ENCODE measurements at places on chromosomes 11 and 22.
A peak's percentile ranks its signal among the peaks of the same experiment; 100 is the strongest.

- no peak for DNase-seq
Observed at GRCh38 chr11:117456027-117456720, 128.5 kb downstream of the CEP164 start.

GRCh38 chr22:49934160-49934890 is 15.9 kb downstream of the CRELD2 start:
- peak; percentile 69 for DNase-seq

GRCh38 chr11:46452918-46453517 is 61.4 kb upstream of the CHRM4 start:
- no peak for DNase-seq

GRCh38 chr22:44729391-44730021 is 22.9 kb upstream of the ARHGAP8 start:
- DNase-seq, result no peak

DNA sequence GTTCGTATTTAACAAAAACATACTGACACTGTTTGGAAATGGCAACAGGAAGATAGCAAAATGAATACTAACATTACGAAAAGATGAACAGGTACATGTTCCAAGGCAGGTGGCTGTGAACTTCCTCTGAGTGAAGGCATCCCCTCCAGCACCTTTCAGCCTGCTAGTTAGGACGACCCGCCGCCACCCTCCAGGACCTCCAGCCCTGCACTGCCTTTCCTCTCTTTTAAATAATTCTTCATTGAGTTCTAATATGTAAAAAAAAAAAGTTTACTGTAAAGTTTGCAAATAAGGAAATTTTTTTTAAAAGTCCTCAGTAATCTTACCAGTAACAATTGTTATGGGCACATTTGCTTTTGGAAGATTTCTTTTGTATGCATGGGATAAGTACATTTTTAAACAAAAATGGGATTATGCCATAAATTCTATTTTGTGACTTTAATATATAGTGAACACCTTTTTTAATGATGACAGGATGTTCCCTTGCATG is 6.0 kb downstream of the NEAT1 start:
- no peak for DNase-seq

DNA sequence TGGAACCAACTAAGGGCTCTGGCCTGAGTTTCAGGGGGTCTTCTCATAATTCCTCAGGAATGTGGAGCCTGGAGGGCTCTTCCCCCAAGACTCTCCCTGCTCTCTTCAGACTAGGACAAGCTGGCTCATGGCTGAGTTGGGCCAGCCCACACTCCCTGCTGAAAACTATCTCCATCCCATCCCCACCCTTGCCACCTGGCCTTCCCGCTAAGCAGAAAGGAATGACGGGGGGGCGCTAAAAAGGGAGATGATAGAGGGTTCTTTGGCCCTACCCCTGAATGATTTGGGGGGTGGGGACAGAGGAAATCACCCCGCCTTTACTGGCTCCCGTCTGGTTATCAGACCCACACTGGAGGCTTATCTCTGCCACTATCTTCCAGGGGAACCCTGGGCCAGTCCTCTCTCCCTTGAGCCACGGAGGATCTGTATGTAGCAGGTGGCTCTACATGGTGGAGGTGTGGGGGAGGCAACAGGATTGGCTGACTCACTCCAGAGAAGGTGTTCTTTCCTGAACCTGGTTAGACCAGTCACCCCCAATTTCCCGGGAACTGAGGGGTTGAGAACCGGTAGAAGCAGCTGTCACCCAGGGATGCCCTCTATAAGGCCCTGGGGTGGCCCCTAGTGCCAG is 5.7 kb downstream of the SMTN start:
- DNase-seq, result no peak

- DNase-seq, result no peak
Observed at GRCh38 chr11:28900427-28900826, 792.2 kb downstream of the METTL15 start.

GRCh38 chr11:113877670-113878055 is 2.3 kb upstream of the USP28 start:
- no peak for DNase-seq

DNA sequence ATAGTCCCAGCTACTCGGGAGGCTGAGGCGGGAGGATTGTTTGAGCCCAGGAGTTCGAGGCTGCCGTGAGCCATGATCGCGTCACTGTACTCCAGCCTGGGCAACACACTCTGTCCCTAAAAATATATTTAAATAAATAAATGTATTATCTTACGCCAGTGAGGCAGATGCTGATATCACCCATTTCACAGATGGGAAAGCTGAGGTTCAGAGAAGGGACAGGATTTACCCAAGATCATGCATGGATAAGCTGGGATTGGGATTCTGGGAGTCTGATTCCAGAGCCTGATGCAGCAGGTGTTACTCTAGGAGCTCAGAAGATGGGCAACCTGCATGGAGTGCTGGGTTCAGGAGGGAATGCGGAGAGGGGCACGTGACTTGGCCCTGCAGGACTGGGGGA is 17.8 kb downstream of the SGSM1 start:
- DNase-seq, result no peak

DNA sequence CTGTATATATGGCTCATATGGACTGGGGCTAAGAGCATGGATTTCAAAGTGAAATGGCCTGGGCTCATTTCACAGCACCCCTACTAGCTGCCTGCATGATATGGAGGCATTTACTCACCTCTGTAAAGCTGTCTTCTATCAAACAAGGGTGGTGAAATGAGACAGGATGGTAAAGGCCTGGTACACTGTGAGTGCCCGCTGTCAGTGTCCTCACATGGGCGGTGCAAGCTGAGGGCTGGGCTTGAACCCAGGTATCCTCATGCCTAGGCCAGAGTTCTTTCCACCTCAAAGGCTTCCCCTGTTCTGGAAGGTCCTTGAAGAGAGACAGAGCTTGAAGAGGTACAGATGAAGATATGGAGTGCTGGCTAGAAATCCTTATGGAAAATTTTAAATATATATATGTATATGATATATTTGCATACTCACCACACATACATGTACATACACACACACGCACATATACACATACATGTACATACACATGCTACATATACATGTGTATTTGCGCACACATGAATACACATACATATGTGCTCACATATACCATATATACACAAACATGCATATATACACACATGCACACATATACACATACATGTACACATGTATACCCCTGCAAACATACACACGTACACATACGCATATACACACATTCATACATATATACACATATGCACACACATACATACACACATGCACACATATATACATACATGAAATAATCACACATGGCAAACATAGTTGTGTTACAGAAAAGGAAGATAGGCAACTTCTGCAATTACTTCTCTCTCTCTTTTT is 44.7 kb downstream of the MICAL2 start:
- no peak for DNase-seq

- DNase-seq, result no peak
Observed at GRCh38 chr11:68532727-68533369, 72.3 kb downstream of the PPP6R3 start.

- DNase-seq, result no peak
Observed at GRCh38 chr11:40445391-40445790, 1014.1 kb downstream of the LRRC4C start.

GRCh38 chr11:1969035-1969434 is 21.9 kb downstream of the MRPL23 start:
- DNase-seq, result no peak

DNA sequence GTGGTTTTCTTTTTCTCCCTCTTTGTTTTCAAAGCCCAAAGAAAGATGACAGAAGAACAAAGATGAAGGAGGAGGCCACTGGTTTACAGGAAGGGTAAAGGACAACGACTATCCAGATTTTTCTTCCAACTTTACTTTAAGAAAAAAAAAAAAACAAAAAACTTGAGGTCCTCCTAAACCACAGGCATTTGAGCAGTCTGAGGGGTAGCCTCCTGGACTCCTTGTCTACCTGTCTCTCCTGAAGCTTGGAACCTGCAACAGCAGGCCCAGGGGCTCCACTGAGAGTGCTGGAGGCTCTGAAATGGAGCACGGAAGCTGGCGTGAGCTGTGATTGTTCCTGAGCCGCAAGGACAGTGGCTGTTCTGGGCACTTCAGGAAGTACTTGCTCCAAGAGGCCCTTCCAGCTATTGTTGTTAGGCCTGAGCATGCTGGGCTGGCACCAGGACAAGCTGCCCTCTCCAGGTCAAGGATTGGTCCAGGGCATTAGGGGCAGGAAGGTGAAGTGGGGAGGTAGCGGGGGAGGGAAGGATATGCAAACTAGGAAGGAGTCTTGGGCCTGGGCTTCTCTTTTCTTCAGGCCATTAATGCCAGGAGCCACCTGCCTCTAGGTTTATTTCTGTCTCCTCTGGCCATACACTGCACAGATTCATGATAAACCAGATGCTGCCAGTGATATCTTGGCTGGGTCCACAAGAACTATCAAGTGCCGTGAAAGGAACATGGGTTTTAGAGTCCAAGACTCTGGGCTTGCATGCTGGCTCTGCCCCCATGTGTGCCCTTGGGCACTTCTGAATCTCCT is 147.3 kb downstream of the CCDC34 start:
- DNase-seq, result no peak

DNA sequence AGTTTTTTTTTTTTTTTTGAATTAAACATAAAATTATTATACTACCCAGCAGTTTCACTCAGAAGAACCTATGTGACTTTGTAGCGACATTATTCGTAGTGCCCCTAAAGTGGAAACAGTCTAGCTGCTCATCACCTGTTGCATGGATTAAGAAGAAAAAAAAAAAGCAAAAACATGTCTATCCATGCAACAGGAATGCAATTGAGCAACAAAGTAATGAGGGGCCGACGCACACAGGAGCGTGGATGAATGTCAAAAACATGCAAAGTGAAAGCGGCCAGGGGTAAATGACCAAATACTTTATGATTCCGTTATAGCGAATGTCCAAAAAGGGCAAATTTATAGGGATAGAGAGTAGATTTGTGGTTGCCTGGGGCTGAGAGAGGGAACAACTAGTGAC is 16.3 kb downstream of the MYO18B start:
- no peak for DNase-seq

- DNase-seq, result no peak
Observed at GRCh38 chr11:1592628-1593027, 5.5 kb downstream of the KRTAP5-2 start.

DNA sequence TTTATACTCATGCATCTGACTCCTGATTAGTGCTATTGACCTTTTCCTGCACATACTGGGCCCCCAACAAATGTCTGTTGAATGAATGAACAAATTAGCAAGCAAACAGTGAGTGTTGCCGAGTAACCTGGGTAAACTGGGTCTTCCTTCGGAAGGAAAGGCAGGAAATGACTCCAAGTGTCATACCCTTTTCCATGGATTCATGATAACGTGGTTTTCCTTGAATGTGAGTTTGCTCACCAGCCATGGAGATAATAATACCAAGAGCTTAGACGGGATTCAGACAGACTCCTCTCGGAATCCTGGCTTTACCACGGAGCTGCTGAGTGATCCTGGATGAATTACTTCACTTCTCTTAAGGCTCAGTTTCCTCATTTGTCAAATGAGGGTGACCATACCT is 16.7 kb downstream of the TECTA start:
- no peak for DNase-seq

DNA sequence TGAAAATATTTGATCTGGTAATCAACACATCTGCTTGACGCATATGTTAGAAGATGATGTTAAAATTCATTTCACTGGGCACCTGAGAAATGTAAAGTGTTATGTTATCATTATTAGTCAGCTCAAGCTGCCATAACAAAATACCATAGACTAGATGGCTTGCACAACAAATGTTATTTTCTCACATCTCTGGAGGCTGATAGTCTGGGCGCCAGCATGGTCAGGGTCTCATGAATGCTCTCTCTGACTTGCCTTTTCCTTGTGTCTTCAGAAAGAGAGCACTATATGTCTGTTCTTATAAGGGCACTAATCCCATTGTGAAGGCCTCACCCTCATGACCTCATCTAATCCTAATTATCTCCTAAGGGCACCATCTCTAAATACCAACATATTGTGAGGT is 435.3 kb downstream of the NELL1 start:
- DNase-seq, result no peak

- DNase-seq, result no peak
Observed at GRCh38 chr22:26197425-26197824, 28.2 kb downstream of the SEZ6L start.

GRCh38 chr11:13920756-13921155 is 41.8 kb upstream of the SPON1 start:
- no peak for DNase-seq

DNA sequence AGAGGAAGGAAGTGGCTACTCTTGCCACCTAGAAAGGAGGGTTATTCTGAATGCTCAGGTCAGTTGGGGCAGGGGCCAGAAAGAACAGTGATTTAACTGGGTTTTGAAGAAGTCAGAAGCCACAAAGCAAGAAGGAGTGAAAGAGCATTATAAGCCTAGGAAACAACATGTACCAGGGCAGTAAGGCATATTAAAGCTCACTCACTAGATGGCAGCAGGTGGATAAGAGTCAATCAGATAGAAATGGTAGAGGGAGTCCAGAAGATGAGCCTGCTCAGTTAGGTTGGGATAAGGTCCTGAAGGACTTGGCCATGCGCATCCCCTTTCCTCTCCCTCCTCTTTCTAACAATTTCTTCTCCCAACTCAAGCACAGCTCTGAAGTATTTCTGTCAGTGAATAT is 22.0 kb upstream of the PATE1 start:
- DNase-seq, result no peak

DNA sequence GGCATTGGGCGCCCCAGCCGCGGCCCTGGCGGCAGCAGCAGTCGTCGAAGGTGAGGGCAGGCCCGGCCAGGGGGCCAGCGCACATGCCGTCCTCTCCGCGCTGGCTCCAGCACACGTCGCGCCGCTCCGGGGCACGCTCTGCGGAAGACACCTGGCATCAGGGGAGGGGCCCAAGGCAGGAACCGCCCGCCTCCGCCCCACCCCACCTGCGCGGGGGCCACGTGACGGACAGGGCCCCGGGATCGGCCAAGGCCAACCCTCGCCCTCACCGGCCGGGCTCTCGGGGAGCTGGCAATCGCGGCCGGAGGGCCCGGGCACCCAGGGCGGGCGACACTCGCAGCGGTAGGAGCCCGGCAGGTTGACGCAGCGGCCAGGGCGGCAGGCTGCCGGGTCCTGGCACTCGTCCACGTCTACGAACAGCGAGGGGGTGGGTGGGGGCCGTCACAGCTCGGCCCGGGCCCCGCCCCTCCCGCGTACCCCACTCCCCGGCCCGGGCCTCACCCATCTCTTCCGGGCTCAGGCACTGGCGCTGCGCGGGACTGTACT is 14.9 kb downstream of the SCYL1 start:
- DNase-seq, result peak; percentile 24

GRCh38 chr11:1297576-1298473 is 11.6 kb downstream of the TOLLIP start:
- DNase-seq, result no peak
